CD4-positive, alpha-beta T cell treated with Interleukin-2 at 100 ng/mL for 4 hours (primary cell): ENCODE measurements at places on chromosomes 13 and 19.

DNA sequence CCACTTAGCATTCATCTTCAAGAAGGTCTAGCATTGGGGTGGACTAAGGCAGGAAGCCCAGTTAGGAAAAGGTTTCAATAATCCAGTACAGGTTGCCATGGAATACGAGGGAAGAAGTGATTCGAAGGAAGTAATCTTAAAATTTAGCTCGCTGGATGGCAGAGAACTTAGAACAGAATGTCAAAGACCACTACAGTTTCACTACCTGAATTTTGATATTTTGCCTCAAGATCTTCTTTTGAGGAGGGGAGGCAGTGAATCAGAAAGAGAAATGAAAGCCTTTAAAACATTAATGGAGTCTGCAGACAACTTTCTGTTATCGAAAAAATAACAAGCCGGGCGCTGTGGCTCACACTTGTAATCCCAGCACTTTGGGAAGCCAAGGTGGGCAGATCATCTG, 7.0 kb upstream of the RAB8A start:
- DNase-seq, result no peak

DNA sequence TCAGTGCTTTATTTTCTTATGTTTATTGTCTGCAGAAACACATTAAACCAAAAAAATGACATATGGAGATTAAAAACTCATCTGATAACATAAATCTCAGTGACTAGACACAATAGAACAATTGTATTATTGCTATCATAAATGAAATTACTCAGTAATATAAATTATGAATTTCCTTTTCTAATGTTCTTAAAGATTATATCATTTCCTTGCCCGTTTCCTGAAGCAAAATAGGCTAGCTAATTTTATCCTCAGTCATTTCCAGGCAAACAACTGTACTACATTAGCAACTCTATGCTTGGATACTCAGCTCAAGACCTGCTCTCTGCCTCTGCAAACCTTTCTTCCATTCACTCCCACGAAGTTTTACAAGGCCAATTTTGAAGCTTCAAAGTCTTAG, 61.2 kb downstream of the RFC3 start:
- DNase-seq, result no peak

DNA sequence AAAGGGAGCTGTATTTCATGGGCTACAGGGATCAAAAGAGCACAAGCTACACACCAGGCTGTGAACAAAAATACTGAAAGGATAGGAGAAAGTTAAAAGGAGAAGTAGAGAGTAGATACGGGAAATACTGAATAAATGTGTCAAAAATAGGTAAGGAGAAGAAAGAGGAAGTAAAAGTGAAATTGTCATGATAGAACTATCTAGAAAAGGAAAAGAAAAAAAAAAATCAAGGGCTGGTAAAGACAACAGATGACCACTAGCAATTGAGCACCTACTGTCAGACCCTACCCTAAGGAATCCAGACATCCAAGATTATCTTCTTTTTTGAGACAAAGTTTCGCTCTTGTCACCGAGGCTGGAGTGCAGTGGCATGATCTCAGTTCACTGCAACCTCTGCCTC, 4.8 kb downstream of the RUBCNL start:
- no peak for DNase-seq

DNA sequence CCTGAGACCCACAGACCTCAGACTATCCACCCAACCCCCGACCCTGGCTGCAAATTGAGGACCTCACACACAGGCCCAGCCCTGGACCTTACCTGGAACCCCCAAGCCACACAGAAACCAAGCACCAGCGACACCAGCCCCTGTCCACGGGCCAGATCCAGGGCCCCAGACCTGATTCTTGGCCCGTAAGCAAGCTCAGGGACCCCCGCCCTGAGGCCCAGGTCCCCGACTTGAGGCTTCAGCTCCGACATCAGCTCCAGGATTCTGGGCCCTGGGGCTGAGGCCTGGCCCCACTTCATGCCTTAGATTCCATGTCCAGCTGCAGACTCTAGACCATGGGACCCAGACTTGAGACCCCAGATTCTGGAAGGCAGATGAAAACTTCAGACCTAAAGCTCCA, 6.3 kb downstream of the TTYH1 start:
- no peak for DNase-seq

GRCh38 chr19:53927739-53928138, 18.7 kb downstream of the CACNG7 start:
- peak; percentile 14 for DNase-seq

GRCh38 chr13:110949628-110950027, 34.8 kb upstream of the ANKRD10 start:
- DNase-seq, result no peak

- DNase-seq, result no peak
Measured at GRCh38 chr13:112940236-112940635, 28.8 kb upstream of the MCF2L start.

DNA sequence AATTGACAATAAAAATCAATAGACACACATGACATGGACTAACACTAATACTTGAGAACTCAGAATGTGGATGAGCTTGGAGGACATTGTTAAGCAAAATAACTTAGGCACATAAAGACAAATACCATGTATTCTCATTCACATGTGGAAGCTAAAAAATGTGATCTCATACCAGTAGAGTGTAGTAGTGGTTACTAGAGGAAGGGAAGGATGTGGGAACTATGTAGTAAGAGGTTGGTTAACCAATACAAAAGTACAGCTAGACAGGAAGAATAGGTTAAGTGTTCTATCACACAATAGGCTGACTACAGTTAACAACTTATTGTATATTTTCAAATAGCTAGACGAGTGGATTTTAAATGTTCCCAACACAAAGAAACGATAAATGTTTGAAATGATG, 415.8 kb upstream of the KLF12 start:
- DNase-seq, result peak; percentile 12

- DNase-seq, result no peak
Measured at GRCh38 chr13:43805681-43806128, 18.9 kb upstream of the ENOX1 start.

DNA sequence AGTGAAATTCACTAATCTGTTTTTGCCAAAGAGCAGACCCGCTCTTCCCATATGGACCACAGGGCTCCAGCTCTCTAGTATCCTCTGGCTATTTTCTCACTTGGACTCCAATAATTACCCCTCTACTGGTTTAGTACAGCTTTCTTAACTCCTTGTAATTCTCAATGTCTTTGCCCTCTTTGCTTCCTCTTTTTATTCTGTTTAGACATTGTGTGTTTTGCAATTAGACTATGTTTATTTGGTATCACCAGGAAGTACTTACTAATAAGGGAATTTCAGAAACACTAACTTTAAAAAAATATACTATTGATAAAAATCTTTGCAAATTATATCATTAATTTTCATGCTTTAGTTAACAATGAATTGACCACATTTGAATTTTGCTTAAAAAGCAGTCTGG, 111.6 kb upstream of the OBI1 start:
- DNase-seq, result no peak

DNA sequence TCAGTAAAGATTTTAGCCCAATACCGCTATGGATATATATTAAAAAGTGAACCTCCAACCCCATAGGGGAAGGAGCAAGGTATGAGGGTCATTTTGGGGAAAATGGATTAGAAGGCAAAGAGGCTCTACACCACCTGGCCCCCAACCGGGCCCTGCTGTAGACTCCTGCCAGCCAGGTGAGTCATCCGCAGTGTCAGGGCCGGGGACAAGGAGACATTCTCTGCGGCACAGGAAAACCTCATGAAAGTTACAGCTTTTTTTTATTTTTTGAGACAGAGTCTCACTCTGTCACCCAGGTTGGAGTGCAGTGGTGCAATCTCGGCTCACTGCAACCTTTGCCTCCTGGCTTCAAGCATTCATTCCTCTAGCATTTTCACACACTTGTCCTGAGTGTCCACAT, 32.0 kb downstream of the ZFR2 start:
- peak; percentile 27 for DNase-seq

DNA sequence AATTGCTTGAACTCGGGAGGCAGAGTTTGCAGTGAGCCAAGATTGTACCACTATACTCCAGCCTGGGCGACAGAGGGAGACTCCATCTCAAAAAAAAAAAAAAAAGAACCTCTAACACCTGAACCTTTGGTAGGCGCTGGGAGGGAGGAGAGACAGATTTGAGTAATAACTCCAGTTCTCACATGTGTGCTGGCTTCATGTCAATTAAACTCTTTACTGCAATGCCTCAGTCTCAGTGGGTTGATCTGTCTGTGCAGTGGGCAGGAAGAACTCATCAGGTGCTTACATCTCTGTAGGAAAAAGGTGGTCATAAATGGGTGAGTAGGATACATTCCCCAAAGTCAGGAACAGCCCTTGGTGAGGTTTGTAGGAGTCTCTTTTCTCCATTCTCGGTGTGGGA, 85.1 kb upstream of the ABCC4 start:
- no peak for DNase-seq

- DNase-seq, result no peak
Measured at GRCh38 chr19:10555610-10555973, 10.2 kb downstream of the KRI1 start.

GRCh38 chr13:109771926-109772325, 14.5 kb downstream of the IRS2 start:
- no peak for DNase-seq

DNA sequence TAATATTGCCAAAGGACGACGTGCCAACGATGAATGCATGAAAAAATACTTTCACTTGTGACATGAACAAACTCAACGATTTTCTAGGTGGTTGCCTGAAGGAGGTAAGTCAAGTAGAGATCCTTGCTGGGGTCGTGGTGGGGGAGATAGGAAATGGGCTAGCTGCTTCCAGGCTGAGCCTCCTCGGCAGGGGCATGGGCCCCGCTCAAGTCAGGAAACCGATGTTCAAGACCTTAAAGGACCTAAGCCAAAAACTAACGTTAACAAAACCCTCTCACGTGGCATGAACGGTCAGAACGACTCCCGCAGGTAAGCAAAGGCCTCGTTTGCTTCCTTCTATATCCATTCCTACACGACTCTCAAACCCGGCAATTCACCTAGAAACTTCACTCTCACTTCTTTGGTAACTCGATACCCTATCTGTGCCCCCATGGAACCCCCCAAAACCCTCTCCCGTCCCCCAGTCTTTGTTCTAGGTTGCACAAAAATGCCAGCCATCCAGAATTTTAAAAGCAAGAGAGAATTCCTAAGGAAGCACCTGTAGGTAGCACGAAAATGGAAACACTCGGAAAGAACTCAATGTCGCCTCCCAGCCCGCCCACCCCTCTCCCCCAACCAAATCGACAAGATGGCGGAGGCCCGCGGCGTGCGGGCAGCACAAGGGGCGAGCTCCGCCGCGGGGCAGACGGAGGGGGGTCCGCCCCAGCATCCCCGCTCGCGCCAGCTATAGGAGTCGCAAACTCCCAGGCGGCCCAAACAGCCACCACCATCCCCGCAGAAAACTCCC, 13.6 kb downstream of the ACP4 start:
- DNase-seq, result no peak

- no peak for DNase-seq
Measured at GRCh38 chr13:110506396-110506795, 55.1 kb downstream of the RAB20 start.

DNA sequence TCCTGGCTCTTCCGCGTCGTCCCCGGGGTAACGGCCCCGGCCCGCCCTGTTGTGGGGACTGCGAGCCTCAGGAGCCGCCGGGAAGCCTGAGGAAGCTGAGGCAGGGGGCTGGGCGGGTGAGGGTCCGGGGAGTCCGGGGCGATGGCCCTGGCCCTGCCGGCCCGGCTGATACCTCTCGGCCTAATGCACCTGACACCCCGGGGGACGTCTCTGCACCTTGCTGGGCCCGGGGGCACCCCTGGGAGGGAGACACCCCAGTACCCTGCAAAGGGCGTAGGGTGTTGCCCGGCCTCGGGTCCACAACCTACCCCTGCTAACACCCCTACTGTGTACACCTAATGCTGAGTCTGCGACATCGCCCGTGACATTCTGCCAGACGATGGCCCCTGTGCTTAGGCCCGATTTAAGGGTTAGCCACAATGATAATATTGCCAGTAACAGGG, 410 bp downstream of the PIN1 start:
- no peak for DNase-seq

DNA sequence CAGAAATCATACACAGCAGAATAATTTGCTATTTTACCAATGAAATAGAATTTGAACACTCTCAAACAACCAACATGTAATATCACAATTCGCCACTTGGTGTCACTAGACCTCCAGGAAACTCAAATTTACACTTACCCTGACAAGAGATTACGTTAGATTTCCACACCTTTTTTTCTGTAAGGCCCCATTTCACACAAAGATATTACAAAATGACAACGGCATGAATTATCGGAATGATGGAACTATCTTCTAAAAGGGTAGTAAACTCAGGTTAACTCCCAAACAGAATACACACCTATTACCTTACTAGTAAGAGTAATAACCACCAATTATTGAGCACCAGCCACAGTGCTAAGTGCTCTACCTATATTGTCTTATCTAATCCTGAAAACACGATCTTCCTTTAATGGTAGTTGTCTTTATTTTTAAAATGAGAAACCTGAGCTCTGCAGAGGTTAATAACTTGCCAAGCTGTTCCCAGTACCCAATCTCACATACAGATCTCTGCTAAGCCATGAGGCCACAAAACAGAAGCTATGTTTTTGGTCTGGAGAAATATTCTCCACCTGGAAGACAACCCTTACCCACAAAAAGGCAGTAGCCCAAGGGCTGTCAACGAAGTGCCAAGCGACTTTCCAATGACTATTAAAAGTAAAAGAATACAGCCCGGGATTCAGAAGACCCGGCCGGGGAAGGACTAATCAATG, 152.4 kb downstream of the DCLK1 start:
- peak; percentile 37 for DNase-seq

- no peak for DNase-seq
Measured at GRCh38 chr13:59660582-59660981, 503.1 kb downstream of the DIAPH3 start.

- no peak for DNase-seq
Measured at GRCh38 chr19:57803594-57804325, 11.0 kb downstream of the ZNF552 start.

GRCh38 chr13:32267836-32268439, 47.2 kb downstream of the ZAR1L start:
- DNase-seq, result peak; percentile 50

- no peak for DNase-seq
Measured at GRCh38 chr13:80448725-80449124, 107.8 kb upstream of the SPRY2 start.

DNA sequence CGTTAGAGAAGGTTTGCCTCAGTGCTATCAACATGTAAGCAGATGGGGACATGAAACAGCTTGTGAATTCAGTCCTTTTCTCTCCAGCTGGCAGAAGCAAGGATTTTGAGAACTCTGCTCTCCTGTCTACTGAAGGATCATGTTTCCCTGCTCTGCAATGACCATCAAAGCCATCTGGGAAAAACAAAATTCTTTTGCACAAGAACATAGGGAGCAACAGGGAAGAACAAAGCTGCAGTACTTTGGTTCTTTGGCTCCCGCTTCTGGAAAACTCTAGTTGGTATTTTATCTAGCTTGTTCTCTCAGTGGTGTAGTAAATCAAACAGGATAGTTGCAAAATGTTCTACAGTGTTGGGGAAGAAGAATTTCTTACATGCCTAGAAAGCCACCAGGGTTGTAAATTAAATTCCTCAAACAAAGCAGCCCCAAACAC, 270.4 kb downstream of the ENOX1 start:
- DNase-seq, result no peak

DNA sequence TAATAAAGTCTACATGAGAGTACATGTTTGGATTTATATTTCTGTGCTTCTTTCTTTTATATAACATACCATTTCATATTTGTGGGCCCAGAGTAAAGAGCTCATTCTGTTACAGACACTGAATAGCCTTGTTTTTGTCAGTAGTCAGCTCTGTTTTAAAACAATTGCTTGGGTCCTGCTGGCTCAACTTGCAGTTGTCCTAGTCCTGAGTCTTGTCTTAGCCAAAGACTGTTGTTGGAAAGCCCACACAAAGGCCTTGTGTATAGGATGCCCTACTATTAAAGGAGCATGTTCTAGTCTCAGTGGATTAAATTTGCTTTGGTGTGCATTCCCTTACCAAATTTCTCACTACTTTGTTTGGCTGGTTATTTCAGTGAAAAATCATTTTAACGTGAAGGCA, 3.8 kb upstream of the KCNRG start:
- no peak for DNase-seq
